ENCODE measurements at places on chromosomes 5 and 9.

DNA sequence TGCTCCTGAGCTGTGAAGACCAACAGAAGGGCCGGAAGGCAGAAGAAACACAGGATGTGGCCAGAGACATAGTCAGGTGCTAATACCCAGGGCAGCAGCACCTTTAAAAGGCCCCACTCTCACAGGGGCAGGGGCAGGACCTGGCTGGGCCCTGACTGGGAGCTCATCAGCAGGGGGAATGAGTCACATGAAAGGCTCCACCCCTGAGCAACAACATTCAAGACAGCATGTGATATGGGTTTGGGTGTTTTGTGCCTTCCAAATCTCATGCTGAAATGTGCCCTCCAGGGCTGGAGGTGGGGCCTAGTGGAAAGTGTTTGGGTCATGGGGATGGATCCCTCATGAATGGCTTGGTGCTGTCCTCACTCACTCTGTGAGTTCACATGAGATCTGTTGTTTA, 181.7 kb downstream of the ERCC6L2 start:
- DNase-seq, result no peak

DNA sequence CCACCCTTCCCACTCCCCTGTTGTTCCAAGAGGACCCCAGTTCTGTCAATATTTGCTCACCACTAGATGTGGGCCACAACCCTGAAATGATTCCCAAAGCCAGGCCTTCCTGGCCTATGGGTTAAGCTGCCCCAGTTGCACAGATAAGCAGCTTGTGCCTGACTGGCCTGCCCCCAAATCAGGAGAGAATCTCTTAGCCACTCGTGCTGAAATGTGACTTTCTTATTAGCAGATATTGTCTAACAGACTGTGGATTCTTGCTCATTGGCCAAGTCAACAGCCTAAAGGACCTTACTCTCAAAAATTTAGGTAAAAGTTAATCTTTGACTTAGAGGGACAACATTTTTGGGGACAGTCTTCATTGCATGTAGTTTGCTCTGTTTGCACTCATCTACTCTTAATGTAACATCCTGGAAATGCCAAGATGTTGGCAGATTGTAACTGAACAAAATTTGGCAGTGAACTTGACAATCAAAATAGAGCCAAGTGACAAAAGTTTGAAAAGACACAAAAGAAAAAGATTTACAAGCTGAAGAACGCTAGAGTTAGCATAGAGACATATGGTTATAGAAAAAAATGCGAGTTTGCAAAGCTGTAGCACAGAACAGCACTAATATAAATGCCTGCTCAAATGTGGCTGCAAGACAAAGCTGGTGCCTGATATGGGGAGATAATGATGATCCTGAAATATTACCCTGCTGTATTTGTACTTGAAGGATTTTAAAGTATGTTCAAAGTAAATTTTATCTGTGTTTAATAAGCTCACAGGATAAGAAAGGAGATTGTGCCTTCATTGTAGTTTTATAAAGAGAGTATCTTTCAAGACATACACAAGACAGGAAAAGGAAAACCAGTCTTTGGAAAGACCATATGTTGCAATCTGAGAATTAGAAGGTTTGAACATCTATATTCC, 29.0 kb upstream of the FSD1L start:
- DNase-seq, result no peak

DNA sequence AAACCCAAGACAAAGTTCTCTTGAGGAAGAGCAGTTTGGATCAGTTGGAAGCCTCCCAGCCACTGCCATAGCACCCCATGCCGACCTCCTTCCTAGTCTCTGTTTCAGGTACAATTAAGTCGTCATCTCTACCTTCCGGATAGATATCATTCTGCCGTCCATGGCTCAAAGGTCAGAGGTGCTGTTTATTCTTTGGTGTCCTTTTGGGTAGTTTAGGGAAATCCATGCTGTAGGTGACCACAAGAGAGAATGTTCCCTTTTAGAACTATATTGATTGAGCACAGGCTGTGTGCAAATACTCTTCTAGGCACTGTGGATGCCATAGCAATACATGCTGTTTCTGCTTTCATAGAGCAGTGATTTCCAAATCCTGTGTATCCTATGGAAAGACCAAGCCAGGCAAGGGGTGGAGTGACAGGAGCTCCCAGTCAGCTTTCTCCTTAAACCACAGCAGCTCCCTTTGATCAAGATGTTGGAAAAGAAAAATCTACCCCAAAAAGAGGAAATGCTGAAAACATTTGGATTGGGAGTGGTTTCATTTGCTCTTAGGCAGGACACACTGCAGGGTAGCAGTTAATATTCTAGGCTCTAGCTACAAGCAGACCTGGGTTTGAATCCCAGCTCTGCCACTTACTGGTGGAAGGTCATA, 127.9 kb downstream of the PALM2AKAP2 start:
- no peak for DNase-seq

GRCh38 chr5:1515311-1515920, 8.3 kb downstream of the LPCAT1 start:
- no peak for DNase-seq

DNA sequence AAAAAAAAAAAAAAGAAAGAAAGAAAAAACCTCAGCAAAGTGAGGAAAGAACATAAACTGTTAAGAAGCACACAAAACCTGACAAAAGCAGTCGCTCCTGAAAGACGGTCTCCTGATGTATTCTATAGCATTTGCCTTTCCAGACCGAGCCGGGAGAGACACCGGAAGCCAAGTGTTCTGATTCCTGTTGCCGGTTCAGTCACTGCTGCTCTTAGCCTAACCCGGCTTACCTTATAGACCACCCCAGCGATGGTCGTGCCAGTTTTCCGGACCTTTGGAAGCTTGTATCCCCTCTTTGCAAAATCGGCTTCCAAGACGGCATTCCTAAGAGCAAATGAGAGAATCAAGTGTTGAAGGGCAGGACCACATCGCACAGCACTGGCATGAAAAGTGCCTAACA, 630 bp downstream of the PSMB7 start:
- no peak for DNase-seq

GRCh38 chr5:72187388-72188075, 80.3 kb downstream of the MAP1B start:
- DNase-seq, result no peak

- no peak for DNase-seq
Observed at GRCh38 chr9:7186175-7186574, 428.4 kb downstream of the KDM4C start.
